Sciatic nerve (tissue), 2 donors: ENCODE measurements at places on chromosomes 2 and 18.

DNA sequence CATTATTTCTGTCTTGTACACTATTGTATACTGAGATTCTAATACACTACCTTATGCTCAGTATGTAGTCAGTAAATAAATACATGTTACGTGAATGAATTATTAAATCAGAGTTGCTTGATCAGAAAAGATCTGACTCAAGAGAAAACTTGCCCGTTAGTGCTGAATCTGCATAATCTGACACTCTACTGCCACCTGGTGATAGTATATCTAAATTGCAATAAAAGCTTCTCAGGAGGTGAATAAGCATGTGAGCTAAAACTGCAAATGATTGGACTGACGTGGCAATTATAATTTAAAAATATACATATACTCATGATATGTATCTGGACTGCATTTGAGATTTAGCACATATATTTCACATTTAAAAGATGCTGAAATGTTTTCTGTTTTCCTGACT, 70.4 kb downstream of the KIAA1328 start:
- no peak for DNase-seq

DNA sequence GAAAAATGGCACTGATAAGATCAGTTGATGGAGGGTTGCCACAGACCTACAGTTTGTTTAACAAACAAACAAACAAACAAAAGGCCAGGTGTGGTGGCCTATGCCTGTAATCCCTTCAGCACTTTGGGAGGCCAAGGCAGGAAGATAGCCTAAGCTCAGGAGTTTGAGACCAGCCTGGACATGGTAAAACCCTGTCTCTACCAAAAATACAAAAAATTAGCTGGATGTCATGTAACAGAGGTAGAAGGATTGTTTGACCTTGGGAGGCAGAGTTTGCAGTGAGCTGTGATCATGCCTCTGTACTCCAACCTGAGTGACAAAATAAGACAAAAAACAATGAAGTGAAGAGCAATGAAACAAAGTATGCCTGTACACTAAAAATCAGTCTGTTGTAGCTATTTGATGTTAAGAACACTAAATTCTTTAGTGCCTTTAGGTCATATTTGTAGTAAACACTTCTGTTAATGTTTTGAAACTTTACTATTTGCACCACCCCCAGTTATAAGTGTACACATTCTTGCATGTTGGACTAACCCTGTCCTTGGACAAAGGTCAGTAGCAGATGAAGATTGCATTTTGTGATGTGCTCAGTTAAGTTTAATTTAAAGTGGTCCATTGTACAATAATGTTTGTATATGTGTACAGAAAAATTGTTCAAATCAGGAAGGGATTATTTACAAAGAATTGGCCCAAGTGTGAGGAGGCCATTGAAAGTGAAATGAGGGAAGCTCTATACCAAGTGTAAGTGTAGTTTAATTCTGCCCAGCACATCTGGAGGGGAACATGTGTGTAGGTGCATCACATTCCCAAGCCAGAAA, 73.9 kb downstream of the KYNU start:
- no peak for DNase-seq

- DNase-seq = no peak
These were observed 4.9 kb downstream of the NEMP2 start for GRCh38 chr2:190529486-190530247.

GRCh38 chr2:17576802-17577201, 36.3 kb downstream of the VSNL1 start:
- DNase-seq = no peak

DNA sequence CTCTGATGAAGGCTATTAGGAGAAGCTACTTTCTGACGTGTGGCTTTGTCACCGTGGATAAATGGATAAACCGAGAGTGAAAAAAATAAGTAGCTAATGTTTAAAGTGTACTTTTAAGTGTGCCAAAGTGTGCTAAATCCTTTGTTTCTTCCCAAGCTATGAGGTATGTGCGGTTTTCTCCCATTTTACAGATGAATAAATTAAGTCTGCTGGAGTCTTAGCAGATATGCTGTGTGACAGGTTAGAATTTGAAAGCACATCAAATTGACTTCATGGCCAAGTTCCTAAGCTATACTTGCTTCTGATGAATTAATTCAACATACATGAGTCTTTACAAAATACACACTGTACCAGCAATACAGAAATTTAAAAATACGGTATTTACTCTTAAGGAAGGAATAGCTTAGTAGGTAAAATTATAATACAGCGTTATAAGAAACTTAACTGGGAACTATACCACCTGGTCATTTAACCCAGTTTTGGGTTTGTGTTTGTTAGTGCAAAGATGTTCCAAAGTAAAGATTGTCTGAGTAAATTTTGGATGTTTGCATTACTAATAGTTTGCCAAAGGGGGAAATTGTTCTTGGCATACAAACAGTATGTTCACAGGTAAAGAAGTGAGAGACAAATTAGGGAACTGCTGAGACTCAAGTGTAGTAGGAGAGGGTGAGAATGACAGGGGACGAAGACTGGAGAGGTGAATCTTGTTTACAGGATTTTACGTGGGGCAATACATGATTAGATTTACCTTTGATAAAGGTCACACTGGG, 1.4 kb downstream of the AGPS start:
- DNase-seq = no peak

DNA sequence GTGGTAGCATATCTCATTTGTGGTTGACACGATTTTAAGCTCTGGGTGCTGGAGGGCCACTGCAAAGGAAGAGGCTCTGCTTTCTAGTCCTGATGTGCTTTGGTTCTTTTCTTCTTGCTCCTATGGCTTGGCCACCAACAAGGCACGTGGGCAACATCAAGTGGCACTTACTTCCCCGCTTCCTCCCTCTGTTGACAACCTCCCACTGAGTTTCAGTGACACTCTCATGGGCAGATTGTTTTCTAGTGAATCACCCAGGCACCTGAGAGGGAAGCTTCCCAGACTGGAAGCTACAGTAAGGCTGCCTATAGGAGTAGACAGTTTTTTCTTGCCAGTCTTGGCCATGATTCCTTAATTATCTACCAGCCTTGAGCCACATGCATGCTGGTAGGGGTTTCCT, 89.0 kb downstream of the NBAS start:
- no peak for DNase-seq

GRCh38 chr18:36114251-36114650, 14.9 kb downstream of the SLC39A6 start:
- DNase-seq = no peak
